ENCODE measurements at places on chromosomes 12 and 14.

DNA sequence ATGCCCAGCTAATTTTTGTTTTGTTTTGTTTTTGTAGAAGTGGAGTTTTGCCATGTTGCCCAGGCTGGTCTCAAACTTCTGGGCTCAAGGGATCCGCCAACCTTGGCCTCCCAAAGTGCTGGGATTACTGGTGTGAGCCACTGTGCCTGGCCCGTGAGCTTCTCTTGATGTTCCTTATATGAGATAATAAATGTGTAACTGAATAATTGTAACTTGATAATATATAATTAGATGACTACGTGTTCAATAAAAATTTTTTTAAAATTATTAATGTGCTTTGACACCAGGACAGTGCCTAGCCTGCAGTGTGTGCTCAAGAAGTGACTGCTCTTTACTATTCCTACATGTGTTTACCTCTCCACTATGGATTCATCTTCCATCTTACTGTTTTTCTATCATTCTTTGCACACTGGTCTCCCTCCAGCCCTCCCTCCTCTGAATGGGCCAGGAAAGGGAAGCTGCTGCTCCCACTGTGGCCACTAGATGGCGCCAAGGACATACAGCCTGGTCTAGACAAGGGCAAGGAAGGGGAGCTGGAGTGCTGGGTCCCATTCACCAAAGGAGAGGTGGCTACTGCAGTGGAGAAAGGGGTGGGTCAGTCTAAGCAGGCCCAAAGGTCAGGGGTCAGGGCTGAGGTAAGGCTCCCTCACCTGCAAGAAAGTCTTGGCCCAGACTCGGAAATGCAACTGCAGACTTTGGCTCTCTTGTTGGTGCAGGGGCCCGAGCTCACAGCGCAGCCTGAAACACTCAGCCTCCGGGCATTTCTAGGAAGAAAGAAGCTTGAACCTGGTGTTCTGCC is 14.7 kb upstream of the ZNF385A start:
- no peak for DNase-seq

GRCh38 chr12:52225752-52226151 is 7.3 kb upstream of the KRT7 start:
- DNase-seq: no peak

DNA sequence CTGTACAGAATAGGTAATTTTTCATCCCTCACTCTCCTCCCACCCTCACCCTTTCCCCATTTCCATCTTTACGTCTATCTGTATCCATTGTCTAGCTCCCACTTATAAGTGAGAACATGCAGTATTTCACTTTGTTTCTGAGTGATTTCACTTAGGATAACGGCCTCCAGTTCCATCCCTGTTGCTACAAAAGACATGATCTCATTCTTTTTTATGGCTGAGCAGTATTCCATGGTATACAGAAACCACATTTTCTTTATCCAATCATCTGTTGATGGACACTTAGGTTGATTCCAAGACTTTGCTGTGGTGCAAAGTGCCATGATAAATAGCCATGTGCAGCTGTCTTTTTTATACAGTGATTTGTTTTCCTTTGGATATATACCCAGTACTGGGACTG is 16.4 kb downstream of the EEA1 start:
- no peak for DNase-seq

DNA sequence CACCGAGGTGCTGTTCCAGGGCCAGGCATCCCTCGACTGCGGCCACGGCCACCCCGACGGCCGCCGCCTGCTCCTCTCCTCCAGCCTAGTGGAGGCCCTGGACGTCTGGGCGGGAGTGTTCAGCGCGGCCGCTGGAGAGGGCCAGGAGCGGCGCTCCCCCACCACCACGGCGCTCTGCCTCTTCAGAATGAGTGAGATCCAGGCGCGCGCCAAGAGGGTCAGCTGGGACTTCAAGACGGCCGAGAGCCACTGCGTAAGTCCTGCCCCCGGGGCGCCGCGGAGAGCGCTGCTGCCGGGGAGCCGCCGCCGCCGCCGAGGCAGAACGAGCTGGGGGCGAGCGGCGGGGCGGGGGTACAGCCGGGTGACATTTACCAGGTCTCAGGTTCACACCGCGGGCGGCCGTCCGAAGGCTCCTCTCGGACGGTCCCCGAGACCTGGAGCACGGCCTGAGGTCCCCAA is 1.4 kb downstream of the PLXNC1 start:
- no peak for DNase-seq

GRCh38 chr12:50005175-50005574 is 20.1 kb downstream of the RACGAP1 start:
- DNase-seq: no peak

DNA sequence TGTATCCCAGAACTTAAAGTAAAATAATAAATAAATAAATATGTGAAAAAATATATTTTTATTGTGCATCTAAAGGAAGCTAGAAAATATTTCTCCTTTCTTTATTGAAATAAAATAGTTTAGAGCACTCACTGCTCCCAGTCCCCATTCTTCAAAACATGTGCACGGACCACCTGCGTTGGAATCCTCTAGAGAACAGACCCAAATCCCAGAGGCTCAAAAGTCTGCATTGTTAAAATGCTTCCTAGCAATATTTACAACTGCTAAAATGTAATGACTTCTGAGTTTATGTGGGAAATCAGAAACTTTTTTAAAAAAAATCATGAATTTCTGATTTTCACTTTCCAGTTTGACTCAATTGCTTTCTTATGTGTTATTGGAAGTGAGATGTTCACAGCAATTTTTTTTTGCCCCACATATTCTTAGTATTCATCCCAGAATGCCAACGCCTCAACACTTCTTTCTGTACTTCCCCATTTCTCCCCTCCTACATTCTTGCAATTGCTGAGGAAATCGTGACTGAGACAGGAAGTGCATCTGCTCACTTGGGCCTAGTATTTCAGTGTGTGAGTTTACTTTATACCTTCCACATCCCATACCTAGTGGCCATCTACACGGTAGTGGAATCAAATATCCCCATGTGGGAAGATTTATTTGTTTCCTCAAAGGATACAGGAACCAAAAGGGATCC is 116.0 kb upstream of the FLRT2 start:
- no peak for DNase-seq

- DNase-seq: no peak
Measured at GRCh38 chr12:22122359-22122758, 76.3 kb downstream of the CMAS start.
